Suprapubic skin (tissue), 4 donors: ENCODE measurements at places on chromosomes 11 and 22.

- DNase-seq: no peak
Measured at GRCh38 chr11:86930957-86931547, 24.1 kb downstream of the FZD4 start.

DNA sequence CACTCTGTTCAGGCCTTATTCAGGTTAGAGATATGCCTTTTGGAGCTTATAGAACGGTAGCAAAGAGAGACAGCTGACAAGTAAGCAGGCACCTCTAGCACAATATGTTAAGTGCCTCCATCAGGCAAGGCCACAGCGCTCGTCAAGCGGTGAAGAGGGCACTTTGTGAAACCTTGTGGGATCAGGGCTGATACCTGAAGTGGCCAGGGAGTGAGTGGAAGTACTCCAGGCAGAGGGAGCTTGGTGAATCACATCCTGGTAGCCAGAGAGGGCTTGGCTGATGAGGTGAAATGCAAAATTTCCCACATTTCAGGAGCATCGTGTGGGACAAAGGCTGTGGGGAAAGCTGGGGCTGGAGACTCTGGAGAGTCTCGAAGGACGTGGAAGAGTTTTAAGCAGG, 87.4 kb downstream of the PKNOX2 start:
- no peak for DNase-seq

- DNase-seq: no peak
Measured at GRCh38 chr11:61377461-61378160, 14.8 kb upstream of the TMEM216 start.

GRCh38 chr11:100687630-100688395, 725 bp downstream of the ARHGAP42 start:
- DNase-seq: peak; percentile 65

GRCh38 chr11:118304568-118305248, at the start of gene CD3E:
CD3E (plus strand) TSS chr11:118304730; CDS start chr11:118304953, 223 bp downstream.
- DNase-seq: no peak

DNA sequence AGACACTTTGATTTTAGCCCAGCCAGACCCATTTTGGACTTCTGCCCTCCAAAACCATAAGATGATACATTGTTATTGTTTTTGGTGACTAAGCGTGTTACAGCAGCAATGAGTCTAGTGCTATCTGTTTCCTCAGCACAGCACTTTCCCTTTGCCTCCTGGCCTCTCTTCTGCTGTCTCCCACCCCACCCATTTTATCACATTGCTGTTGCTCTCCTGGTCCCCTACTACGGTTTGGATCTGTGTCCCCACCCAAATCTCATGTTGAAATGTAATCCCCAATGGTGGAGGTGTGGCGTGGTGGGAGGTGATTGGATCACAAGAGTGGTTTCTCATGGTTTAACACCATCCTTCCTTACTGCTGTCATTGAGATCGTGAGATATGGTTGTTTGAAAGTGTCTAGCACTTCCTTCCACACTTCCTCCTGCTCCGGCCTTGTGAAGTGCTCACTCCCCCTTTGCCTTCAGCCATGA, 59.8 kb upstream of the CD82 start:
- DNase-seq: no peak

DNA sequence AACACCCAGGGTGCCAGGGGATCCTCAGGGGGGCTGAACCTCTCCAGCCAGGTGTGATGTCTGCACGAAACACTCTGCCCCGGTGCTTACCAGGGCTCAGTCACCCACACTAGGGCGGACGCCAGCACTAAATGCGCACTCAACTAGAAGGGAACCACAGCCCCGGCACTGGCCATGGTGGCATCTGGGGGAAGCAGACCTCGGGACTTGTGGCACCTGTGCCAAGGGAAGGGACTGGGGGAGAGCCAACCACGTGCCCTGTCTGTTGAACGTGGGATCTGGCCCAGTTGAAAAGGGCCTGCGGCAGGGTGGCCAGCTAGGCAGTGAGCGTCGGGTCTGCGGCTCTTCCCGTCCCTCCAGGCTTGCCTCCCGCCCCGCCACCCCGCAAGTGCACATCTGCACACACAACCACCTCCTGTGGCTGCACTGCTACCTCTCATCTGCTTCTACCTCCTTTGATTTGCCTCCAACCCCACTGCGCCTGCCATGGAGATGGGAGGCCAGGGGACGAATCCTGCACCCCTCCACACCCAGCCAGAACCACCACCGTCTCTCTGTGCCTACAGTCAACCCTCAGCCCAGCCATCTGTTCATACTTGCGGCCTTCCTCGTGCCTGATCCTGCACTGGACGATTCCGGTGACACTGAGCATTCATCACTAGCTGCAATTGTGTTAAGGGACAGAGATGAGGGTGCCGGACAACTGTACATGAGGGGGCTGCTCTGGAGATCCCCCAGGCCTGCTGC, 15.0 kb upstream of the MOB2 start:
- DNase-seq: no peak

GRCh38 chr22:36065775-36066544, 37.3 kb upstream of the RBFOX2 start:
- DNase-seq: peak; percentile 95

DNA sequence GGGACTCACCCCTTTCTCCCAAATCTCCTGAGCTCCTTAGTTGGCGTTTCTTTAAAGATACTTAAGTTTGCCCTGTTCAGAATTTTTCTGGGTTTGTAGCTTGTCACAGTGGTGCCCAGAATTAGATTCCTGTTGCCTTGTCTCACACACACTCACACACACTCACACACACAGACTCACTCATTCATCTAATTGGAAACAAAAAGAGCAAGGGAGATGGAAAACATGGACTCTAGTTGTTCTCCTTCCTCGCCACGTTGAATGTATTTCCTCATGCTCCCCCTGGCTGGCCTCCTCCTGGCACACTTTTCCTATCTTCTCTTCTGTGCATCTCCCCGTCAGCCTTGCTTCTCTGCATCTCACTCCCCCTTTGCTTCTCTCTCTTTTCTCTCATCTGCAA, 752.3 kb downstream of the NTM start:
- no peak for DNase-seq

DNA sequence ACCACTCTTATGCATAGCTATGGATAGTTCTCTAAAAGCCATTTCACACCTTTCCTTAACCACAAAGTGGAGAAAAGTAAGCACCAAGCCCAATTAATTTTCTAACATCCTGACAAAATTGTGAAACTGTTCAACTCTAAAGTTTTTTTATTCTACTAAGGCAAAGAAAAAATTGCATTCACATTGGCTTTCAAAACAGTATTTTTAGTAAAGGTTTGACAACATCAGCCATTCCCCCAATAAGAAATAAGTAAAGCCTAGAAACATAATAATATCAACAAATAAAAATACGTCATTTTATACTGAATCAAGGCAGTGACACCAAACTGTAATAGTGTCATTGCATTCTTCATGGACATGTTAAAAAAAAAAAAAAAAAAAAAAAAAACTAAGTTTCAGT, 11.1 kb downstream of the FAM168A start:
- DNase-seq: no peak

DNA sequence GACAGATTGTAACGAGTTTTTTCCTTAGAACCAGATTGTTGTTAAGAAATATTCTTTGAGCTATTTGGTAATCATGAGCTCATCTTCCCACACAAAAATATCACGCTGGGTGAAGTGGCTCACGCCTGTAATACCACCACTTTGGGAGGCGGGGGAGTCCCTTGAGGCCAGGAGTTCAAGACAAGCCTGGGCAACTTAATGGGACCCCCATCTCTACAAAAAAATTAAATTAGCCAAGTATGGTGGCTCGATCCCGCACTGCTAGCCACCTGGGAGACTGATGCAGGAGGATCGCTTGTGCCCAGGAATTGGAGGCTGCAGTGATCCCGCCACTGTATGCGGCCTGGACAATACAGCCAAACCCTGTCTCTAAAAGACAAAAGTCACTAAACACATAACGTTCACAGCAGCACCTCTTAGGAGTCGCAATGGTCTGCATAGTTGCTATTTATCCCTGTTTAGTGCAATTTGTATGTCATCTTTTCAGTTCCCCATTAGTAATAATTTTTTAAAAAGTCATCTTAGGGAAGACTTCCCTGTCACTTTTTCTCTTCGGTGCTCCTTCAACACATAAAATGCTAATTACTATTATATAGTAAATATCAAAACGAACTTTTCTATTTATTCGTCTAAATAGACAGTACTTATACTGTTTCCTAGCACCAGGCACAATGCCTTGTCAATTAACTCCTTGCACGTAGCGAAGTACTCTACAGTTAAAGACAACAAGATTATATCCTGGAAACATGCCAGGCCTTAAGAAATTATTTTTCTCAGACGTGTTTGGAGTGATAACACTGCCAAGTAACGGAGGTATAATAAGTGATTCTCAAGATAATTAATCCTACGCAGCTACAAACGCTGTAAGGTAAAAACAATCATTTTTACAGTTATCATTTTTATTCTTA, 1.1 kb downstream of the ST13 start:
- peak; percentile 61 for DNase-seq

- DNase-seq: no peak
Measured at GRCh38 chr11:827146-827896, 398 bp upstream of the CRACR2B start.

- DNase-seq: no peak
Measured at GRCh38 chr11:66936311-66936711, 21.9 kb downstream of the PC start.

DNA sequence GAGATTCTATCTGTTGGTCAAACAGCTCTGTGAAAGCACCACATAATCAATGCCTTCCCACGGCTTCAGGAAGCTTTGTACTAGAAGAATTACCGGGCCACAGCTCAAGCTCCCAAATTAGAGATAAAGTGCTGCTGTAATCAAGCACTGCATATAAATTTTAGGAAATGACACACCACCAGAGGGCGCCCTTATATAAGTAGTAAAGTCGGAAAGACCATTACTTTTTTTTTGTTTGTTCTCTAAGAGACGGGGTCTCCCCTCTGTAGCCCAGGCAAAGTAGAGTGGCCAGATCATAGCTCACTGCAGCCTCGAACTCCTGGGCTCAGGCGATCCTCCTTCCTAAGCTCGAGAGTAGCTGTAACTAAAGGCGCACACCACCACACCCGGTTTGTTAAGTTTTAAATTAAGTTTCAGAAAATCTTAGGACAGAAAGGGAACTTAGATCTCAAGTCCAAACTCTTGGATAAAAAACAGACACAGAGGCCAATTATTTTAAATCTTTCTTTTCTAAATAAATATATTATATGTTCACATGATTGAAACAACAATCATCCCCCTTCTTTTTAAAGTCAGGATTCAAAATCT, 32.6 kb downstream of the PRCP start:
- peak; percentile 81 for DNase-seq

DNA sequence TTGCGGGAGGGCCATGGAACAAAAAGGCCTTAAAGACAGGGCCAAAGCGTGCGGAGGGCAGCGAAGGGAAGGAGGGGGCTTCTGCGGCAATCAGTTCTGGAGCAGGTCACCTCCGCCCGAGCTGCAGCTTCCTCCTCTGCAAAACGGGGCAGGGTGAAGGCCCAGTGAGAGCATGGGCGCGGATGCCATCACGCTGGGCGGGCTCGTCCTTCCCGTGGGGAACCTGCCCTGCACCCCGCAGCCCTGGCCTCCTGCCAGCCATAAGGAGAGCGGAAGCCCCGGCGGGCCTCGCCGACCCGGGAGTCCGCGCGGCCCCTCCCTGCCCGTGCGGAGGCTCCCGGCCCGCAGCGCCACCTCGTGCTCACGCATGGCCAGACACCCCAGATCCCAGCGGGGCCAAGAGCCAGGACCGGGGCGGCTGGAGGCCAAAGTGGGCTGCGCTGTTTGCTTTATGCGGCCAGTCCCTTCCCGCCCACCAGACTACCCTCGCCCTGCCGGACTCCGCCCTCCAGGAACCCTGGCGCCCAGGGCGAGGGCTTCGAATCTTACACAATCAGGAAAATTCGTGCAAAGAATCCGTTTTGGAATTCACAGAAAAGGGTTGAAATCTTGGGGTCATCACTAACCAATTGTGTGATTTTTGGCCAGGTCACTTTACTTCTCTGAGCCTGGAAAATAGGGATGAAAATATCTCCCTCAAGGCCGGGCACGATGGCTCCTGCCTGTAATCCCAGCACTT, 16.1 kb downstream of the TSKU start:
- DNase-seq: peak; percentile 94

DNA sequence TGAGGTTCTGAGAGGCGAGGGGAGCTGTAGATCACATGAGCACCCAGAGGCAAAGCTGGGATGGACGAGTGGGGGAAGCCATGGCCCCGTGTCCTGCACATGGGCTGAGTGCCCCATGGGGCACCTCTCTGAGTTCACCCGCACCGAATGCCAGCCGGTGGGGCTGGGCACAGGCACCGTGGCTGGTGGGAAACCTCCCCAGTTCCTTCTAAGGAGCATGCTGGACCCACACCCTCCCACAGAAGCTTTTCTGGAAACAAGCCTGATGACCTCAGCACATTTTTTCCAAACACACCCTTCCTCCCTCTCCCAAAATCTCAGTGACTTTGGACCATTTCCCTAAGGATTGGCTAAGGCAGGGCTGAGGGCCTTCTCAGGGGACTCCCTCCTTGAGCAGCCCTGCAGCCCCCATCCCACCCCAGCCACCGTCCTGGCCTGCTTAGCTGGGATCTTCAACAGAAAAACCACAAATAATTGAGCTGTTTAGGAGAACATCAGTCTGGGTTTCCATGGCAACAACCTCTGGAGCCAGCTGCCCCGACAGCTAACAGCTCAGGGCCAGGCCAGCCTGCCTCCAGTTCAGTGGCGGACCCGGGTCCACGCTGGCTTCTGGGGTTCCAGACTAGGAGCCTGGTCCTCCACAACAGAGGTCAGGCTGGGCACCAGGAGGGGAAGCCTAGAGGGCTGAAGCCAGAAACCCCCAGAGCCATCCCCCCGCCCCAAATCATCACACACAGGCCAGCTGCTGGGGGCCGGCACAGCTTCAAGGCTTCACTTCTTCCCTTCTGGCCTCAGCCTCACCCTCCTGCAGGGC, 18.1 kb upstream of the LINC01488 start:
- no peak for DNase-seq

GRCh38 chr11:57305523-57305922, 19.2 kb downstream of the TNKS1BP1 start:
- no peak for DNase-seq

DNA sequence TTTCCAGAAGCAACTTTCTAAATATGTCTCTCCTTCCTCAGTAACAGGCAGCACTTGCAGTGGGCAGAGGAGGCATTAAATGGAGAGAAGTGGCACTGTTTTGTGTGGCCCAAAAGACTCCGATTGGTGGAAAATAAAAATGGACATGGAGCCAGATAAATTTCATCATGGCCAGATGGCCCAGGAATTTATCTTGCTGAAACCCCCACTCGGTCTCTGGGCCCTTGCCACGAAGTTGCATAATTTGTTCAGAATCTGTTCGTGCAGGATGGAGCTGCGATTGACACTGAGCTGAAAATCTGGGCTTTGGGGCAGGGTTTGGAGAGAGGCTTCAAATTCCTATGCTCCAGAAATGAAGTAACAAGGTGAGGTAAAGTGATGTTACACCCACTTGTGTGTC, 65.5 kb downstream of the C11orf91 start:
- DNase-seq: peak; percentile 76

GRCh38 chr11:65958774-65959420, 2.6 kb upstream of the SART1 start:
- DNase-seq: no peak

GRCh38 chr22:21042978-21043859, 2.5 kb upstream of the LRRC74B start:
- no peak for DNase-seq

- DNase-seq: no peak
Measured at GRCh38 chr11:61362542-61362875, 335 bp downstream of the TMEM138 start.

- DNase-seq: peak; percentile 90
Measured at GRCh38 chr22:42661985-42662831, 13.0 kb upstream of the CYB5R3 start.

GRCh38 chr22:42865536-42865935, 8.5 kb upstream of the ARFGAP3 start:
- no peak for DNase-seq
